ENCODE measurements at places on chromosomes 7 and 10.

- DNase-seq, result peak; percentile 85
Measured at GRCh38 chr7:143884969-143885559, 16.9 kb downstream of the TCAF1 start.

DNA sequence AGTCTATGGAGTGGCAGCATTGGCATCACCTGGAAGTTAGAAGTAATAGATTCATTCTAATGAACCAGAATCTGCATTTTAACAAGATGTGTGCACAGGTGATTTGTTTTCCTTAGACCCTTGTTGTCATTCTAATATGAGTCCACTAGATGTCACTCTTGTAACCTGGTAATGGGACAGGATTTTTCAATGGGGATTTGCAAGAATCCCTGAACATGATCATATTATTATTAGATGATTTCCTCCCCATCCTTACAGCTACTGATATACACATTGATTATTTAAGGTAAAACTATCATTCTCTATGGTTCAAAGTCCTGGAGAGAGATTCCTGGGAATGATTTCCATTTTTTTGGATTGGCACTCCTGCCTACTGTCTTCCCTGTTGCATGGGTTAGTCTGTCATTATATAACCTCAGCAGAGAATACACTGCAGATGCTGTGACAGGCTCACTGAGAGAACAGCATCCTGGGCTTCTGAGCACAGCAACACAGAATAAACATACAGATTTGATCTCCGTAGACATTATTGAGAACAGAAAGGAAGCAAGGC, 194.9 kb downstream of the SUGCT start:
- DNase-seq, result peak; percentile 28

GRCh38 chr10:94315975-94316464, 46.7 kb downstream of the NOC3L start:
- DNase-seq, result no peak

DNA sequence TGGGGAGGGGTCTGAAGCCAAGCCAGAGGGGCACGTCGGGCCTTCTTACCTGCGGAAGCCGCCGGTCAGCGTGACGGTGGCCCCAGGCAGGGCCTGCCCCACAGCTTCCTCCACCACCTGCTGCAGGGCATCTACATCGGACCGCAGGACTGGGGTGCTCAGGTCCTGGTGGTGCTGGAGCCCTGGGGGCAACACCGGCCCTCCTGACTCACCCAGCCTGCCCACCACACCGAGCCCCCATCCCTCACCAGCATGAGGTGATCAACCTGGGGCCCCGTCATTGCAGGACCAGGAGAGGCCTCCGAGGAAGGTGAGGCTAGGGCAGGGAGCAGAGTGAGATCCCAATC, 8.0 kb downstream of the POLM start:
- DNase-seq, result no peak

GRCh38 chr10:131141645-131142516, 169.6 kb downstream of the TCERG1L start:
- DNase-seq, result no peak

DNA sequence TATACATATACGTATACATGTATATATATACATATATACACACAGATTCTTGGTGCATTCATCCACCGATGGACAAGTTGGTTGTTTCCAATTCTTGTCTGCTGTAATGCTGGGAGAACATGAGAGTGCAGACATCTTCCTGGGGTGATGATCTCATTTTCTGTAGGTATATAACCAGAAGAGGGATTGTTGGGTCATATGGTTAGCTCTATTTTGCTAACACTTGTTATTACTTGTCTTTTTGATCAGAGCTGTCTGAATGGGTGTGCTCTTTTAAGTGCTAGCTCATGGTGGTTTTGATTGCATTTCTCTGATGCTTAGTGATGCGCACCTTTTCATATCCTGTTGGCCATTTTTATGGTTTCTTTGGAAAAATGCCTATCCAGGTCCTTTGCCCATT, 106.4 kb downstream of the TAX1BP1 start:
- DNase-seq, result no peak

- DNase-seq, result no peak
Measured at GRCh38 chr7:67621704-67622103, 625.1 kb downstream of the TYW1 start.

GRCh38 chr10:17562614-17563013, 54.6 kb downstream of the HACD1 start:
- DNase-seq, result no peak

- no peak for DNase-seq
Measured at GRCh38 chr7:157977717-157978496, 609.7 kb downstream of the PTPRN2 start.

DNA sequence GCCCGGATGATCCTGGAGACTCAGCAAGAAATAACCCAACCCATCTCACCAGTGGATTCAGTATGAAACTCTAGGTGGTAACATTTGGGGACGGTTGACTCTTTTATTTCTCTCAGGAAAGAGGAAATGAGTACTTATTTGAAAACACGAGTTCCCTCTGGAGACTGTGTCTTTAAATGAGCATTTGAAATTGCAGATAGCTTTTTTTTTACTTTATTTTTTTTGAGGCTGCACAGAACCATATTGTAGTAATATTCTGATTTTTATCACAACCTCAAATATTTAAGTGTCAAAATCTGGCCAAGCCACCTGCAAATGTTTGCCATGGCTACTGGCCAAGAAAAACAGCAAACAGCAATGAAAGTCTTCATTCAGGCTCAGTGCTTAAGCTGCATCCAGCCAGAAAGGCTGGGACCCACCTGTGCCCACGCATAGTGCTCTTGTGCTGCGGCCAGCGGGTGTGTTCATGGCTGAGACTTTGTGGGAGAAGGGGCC, 160.8 kb downstream of the CREB5 start:
- peak; percentile 41 for DNase-seq

DNA sequence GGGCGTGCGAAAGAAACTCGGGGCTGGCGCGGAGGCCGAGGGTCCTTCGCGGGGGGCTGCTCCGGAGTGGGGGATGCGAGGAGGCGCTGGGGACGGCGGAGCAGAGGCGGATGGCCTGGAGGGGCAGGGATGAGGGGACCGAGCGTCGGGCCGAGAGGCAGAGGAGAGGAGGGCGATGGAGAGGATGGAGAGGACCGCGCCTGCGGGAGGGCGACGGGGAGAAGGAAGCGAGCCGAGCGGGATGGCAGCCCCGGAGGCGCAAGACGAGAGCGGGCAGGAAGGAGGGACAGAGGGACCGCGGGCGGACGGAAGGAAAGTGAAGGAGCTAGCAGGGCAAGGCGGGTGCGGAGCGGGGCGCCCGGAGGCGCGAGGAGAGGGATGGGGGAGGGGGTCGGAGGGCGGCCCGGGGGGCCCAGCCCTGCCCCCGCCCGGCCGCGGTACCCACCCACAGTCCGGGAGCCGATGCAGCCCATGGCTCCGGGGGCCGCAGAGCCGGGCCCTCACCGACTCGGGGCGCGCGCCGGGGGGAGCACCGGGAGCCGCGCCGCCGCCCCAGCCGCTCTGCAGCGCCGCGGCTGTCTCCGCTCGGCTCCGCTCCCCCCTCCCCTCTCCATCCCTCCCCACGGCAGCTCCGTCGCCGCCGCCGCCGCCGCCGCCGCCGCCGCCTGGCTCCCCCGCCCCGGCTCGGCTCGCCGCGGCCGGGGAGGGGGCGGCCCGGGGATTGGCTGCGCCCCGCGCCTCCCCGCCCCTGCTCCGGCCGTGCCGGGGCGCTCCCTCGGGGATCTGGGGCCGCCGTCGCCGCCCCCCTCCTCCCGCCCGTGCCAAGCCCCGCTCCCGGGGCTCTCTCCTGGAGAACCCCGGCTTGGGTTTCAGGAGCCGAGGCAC, at the start of gene FAM131B:
FAM131B (minus strand) TSS at position 583 of the 885 bp plus-strand sequence; CDS start at position 473, 110 bp downstream.
- DNase-seq, result no peak

GRCh38 chr10:34087095-34087418, 728.0 kb downstream of the PARD3 start:
- DNase-seq, result no peak

DNA sequence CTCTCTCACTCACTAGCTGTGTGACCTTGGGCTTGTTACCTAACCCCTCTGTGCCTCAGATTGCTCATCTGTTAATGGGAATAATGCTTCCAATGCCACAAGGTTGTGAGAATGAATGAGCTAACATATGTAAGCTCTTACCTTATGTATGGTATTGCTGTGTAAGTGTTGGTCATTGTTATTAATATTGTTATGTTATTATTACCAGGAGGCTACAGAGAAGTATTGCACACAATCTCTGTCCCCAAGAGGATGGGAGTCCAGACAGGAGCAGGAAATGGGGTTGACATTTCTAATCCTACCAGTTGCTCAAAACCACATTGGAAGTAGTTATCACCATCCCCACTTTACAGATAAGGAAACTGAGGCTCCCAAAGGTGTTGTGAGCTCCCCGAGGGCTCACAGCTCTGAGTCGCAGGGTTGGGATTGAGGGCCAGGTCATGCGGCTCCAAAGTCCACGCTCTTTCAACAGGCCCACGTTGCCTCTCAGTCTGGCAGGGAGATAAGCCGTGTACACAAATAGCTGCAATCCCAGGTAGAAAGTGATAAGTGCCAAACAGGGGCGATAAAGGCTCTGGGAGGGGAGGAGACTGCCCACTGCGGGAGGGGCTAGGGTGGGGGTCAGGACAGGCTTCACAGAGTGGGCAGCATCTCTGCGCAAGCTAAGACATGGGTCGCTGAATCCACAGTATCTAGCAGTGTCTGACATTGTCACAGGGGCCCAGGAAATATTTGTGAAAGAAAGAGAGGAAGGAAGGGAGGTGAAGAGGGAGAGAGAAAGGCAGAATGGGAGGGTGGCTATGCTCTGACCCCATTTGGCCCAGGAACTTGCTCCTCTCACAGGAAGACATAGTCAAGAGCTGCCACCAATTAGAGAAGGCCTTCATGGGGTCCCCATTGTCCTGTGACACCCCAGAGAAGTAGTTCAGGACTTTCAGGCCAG, 9.6 kb upstream of the ZMIZ1 start:
- peak; percentile 4 for DNase-seq

- peak; percentile 59 for DNase-seq
Measured at GRCh38 chr10:68550747-68551411, 9.3 kb upstream of the TET1 start.

DNA sequence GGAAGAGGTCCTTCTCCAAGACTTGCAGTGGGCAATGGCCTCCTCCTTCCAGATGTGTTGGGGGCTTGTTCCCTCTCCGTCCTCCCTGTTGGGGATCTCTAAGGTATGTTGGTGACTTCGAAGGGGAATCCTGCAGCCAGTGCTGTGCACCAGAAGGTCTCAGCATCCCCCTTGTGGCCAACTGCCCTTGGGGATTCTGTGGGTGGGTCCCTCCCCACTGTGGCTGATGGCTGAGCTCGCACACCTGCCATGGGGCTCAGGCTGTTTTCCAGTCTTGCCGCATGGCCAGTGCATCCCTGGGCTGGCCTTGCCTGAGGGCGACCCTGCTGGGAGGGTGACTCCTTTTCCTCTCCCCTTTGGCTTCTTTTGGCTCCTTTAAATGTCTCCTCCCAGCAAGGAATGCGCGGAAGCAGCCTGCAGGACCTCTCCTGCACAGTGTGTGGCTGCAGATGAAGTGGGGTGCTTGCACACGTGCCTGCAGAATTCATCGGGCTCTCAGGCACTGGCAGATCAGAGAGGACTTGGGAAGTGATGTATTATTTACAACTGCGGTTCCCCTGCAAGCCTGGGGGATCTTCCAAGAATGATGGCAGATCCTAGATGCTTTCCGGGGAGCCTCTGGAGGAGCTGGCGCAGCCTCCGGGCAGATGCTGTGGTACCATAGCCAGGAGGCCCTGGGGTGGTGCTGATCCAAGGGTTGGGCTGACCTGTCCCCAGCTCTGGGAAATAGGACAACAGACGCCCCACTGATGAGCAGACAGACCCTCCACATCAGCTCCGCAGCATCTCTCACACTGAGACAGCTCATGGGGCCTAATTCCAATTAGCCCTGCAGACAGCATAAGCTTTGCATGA, 410.0 kb downstream of the TCERG1L start:
- no peak for DNase-seq

GRCh38 chr7:38335128-38335491, 61.7 kb upstream of the TARP start:
- no peak for DNase-seq
